ENCODE measurements at places on chromosomes 4 and X.

GRCh38 chrX:9737363-9737762, 28.3 kb downstream of the GPR143 start:
- DNase-seq, result no peak

DNA sequence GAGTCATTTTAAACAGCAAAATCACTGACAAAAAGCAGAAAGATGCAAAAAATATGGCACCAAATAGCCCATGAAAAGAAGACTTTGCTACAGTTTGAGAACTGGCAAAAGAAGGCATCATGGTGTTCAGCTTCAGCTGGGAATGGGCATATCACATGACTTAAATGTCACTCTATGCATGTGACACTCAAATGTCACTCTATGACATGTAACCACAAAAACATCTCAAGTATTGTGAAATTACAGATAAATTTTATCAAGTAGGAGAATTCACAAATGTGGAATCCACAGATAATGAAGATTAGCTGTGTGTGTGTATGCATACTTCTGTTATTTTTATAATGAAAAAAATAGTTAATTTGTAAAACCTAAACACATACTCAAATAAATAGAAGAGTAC, 81.9 kb downstream of the ATP10D start:
- no peak for DNase-seq

- no peak for DNase-seq
Observed at GRCh38 chrX:45011131-45011530, 138.1 kb downstream of the KDM6A start.

DNA sequence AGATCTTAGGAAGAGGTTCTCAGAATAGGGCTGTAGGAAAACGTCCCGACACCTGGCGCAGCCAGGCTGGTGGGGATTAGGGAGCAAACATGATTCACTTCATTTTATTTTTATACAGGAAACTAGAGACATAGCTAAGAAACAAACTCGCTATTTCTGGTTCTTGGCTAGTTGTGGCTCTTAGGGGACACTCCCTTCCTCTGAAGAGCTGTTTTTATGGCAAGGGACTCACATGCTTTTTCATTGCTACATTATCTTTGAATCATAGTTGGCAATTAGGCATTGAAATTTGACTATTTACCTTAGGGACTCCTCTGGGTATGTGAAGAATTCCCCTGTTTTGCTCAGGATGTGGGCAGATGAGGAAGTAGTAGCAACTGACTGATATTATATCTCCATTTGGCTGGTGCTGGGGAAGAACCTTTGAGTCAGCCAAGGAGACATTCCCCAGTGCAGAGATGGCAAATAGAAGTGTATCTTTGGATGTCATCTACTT, 174.5 kb downstream of the SMIM20 start:
- DNase-seq, result no peak

- DNase-seq, result peak; percentile 25
Observed at GRCh38 chrX:131677655-131678628, 134.1 kb downstream of the OR13H1 start.

DNA sequence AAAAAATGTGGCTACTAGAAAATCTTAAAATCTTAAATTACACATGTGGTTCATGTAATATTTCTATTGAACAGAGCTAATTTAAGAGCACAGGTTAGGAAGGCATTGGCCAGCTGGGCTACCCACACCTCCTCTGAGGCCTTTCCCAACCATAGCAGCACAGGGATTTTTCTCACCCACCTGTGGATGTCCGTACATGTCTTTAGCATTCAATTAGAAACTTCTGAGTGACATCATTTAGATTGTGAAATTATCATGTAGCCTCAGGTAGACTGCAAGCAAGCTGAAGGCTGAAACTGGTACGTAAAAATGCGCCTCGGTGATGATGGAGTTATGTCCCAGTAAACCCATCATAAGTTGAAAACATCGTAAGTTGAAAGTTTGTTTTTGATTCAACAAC, 31.2 kb downstream of the SCARB2 start:
- DNase-seq, result no peak

DNA sequence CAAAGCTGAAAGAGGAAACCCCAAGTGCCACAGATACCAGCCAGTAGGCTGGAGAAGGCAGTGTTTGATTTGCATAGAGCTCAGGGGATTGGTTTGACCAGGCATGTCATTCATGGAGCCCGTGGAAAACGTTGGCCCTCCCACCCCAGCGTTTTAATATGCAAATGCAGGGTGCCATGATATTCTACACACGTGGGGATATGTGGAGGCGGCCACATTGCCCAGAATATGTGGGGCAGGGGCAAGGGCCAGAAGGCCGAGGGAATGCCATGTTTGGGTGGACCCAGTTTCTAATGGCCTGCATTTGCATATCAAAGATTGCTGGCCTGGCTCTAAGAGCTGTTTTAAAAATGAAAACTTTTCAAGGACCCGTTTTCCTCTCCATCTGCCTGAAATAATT, 71.1 kb downstream of the MAP9 start:
- DNase-seq, result no peak

DNA sequence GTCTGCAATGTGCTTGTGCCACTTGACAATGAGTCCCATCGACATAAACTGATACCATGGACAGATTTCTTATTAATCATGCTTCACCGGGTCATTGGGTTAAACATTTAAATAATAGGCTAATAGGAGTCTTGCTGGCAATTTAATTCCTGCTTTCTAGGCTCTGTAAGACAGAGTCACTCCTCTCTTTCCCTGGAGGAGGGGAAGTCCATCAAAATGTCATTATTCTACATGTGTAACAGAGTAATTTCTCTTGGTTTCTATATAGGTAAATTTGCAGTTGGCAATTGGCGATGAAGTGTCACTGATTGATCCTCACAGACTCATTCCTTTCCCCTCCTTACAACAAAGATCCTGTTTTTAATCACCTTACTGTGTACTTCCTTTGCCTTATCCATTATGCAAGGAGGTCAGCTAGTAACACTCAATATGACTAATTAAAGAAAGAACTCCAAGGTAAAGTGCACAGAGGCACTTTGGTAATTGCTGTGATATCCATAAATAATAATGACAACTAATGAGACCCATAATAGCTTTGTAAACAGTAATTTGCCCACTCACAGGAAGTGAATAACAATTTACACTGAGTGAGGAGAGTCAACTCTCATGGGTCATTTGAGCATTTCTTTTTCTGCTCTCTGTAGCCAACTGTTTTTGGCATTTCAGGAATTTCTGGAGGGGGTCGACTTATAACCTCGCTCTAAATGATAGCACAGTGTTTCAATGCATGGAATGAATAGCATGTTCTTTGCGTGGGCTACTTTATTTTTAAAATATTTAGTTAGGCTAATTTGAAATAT, 184.0 kb downstream of the UGT8 start:
- no peak for DNase-seq

- no peak for DNase-seq
Observed at GRCh38 chr4:163748449-163748848, 254.0 kb downstream of the TMA16 start.

DNA sequence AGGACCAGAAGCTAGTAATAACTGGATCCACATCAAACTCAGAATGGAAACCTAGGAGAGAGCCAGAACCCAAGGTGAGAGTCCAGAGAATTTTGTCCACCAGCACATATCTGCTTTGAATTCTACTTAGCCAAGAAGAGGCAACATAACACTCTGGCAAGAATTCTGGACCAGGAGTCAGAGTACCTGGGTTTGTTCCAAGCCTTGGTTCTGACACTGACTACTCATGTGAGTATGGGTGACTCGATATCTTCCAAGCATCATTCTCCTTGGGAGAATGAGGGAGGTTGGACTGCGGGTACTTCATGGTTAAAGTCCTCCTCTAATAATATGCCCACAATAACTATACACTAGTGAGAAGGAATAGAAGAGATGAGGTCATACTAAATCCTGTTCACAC, 144.0 kb upstream of the JADE1 start:
- DNase-seq, result no peak

DNA sequence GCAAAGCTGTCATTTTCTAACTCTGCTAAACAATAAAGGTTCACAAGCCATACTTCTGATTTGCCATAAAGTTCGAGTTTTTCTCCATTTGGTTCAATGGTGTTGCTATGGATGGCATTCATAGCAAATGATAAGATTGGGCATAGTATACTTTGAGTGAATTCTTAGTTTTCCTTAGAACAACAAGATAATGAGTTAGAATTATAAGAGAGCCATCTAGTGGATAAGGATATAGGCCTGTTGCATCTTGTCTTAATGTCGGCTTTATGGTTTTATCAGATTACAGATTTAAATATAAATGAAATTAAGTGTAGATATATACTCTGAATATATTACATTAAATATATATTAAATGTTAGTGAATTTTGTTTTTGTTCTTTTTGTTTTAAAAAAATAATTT, 644.6 kb downstream of the IL1RAPL1 start:
- DNase-seq, result no peak

DNA sequence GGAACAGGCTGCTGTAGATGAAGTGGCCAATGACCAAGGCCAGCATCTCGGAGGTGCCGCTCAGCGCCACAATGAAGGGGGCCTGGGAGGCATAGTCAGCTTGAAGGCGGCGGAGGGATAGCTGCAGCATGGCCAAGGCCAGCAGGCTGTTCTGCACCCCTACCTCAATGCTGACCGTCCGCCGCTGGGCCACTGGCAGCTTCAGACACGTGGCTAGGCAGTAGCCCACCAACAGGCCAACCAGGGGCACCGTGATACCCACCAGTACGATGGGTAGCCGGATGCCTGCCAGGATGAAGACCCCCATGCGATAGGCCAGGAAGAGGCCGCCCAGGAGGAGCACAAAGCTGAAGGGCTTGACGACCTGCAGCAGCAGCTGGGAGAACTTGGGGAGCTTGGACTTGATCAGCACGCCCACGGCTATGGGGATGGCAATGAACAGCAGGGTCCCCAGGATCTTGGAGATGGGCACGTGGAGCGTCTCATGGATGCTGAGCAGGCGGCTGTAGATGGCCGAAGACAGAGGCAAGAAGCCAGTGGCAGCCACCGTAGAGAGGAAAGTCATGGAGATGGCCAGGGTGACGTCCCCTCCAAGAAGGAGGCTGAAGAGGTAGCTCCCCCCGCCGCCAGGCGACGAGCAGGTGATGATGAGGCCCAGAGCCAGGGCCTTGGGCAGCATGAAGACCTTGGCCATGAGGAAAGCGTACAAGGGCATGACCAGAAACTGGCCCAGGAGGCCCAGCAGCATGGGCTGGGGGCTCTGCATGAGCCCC, 1.3 kb upstream of the UBL4A start:
- no peak for DNase-seq

DNA sequence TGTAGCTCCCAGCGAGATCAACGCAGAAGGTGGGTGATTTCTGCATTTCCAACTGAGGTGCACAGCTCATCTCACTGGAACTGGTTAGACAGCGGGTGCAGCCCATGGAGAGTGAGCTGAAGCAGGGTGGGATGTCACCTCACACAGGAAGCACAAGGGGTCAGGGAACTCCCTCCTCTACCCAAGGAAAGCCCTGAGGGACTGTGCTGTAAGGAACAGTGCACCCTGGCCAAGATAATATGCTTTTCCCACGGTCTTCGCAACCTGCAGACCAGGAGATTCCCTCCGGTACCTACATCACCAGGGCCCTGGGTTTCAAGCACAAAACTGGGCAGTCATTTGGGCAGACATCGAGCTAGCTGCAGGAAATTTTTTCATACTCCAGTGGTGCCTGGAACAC, 216.4 kb upstream of the TET2 start:
- no peak for DNase-seq

- DNase-seq, result no peak
Observed at GRCh38 chr4:25856756-25857155, 6.0 kb downstream of the SEL1L3 start.

DNA sequence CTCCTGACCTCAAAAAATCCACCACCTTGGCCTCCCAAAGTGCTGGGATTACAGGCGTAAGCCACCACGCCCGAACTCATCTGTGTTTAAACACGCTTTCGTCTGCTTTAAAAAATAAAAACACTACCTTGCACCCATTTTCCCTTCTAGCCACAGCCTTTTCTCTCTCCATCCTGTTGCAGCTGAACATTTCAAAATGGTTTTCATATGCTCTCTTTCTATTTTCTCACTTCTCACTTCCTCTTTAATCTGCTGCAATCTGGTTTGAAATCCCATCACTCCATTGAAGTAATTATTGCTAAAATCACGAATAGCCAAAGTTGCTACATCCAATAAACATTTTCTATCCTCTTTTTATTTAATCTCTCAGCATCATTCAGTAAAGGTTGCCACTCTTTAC, 70.0 kb downstream of the DCHS2 start:
- DNase-seq, result no peak

GRCh38 chr4:7183161-7183560, 9.2 kb upstream of the SORCS2 start:
- DNase-seq, result no peak

- DNase-seq, result no peak
Observed at GRCh38 chrX:96889726-96890125, 6.0 kb downstream of the RPA4 start.

DNA sequence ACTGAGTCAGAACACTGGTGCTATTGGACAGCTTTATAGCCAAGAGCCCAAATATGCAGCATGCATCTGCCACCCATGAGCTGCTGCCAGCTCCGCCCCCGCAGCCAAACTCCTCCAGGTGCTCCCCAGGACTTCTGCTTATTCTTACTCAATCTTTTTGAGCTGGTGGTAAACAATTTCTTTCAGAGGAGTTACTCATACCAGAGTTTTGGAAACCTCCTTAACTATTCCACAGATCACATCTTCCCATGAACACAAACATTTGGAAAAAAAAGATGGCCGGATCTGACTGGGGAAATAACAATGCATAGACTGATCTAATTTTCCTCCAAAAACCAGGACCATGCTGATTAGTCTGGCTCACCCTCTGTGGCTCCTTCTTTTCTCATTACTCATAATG, 399.9 kb downstream of the GPM6A start:
- DNase-seq, result no peak

DNA sequence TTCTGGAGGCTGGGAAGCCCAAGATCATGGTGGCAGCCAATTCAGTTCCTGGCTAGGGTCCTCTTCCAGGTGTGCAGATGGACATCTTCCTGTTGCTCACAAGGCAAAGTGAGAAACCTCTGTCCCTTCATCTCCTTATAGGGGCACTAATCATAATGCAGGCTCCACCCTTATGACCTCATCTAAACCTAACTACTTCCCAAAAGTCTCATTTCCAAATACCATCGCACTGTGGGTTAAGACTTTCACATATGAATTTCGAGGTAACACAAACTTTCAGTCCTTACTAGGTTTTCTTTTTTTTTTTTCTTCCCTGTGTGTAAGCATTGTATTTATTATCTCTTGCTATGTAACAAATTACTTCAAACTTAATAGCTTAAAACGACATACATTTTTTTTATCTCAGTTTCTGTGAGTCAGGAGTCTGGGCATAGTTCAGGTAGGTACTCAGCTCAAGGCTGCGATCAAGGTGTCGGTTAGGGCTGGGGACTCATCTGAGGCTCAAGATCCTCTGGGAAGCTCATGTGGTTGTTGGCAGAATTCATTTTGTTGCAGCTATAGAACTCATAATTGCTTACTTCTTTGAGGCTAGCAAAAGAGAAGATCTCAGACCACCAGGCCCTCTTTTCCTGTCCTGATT, 204.7 kb upstream of the STK26 start:
- DNase-seq, result no peak

GRCh38 chr4:10437735-10438134, 19.5 kb downstream of the ZNF518B start:
- no peak for DNase-seq

GRCh38 chr4:142036795-142037583, 400.6 kb downstream of the IL15 start:
- no peak for DNase-seq

GRCh38 chr4:182695842-182696241, 221.3 kb downstream of the DCTD start:
- DNase-seq, result no peak

- DNase-seq, result no peak
Observed at GRCh38 chr4:99321241-99322191, at the start of gene ADH1B. Gene ADH1B (minus strand): TSS chr4:99321401. CDS start chr4:99321331, 70 bp downstream.

GRCh38 chr4:73421708-73422457, 14.1 kb upstream of the AFP start:
- DNase-seq, result no peak
